ENCODE measurements at places on chromosomes 1 and 21.

GRCh38 chr1:1959840-1960479 is 40.9 kb upstream of the TMEM52 start:
- DNase-seq = peak; percentile 82

- no peak for DNase-seq
Observed at GRCh38 chr1:153929981-153930948, 7.5 kb upstream of the GATAD2B start.

DNA sequence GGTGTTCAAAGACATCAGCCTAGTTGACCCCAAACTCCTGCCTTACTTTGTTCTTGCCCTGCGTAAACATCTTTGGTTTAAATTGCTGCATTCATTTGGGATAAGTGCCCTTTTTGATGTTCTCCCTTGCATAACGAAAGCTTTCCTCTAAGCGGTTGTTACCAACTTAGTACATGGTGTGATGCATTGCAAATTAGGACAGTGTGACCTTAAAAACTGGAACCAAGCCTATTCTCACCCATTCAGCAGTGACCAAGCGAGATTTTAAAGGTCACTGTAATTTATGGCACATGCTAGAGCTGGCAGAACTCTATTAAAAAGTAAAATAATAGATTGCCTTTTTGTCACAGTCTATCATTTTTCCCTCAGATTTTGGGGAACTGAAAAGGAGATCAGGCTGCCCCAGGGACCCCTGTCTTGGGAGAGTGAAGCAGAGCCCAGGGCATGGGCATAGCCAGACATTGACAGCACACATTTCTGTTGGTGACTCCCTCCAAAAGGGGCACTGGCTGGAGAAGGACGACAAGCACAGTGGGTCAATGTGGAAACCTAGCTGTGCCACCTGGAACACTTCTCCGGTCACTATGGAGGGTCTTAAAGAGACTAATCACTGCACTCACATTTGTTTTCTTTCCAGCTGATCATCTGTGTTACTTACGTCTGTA is 63.9 kb downstream of the KCNK1 start:
- no peak for DNase-seq

DNA sequence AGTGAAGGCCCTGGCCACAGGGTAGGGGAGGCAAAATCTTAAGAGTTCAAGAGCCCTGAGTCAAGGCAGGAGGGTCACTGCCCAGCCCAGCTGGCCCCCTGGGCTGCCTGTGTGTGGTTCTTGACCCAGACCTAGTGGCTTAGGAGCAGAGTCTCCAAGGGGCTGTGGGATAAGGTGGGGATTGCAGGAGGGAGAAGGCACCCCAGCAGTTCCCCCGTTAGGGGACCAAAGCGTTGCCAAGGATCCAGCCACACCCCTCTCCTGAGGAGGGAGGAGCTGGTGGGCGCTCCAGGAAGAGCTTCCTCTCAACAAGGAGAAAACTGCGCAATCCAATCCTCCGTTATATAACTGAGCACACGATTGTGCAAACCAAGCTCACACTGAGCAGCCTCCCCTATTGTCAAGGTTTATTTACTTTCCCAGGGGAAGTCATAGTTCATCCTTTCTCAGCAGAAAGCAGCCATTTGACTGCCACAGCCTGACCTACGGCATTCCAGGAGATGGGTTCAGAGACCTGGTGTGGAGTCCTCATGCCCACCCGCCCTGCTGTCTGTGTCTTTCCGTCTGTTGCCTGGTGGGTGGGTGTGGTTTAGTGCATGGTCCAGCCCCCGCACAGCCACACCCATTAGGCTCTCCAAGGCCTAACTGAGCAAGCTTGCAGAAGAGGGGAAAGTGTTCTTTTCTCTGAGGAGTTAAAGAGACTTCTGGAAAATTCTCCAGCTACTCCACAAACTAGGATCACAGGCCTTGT is 3.5 kb downstream of the EPHX1 start:
- peak; percentile 83 for DNase-seq

DNA sequence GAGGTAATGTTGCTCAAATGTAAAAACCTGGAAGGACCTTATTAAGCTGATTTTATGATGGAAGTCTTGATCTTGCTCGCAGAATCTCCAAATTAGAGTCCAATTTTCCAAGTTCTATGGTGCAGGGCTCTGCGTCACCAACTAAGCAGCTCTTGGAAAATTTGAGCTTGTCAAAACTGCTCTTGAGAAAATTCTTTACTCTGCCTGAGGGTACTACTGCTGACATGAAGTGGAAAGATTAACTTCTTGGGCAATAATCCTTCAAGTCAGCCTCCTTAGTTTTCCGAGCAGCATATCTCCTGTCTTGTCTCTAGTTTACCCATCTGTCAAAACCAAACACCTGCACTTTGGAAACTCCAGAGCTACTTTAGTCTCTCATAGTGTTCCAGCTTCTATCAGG is 293.7 kb downstream of the KCTD3 start:
- no peak for DNase-seq

GRCh38 chr21:36068748-36069398 is 951 bp upstream of the CBR1 start:
- no peak for DNase-seq

GRCh38 chr1:30877205-30877912 is 31.2 kb downstream of the SDC3 start:
- no peak for DNase-seq

GRCh38 chr1:100347009-100347966 is 5.0 kb upstream of the CDC14A start:
- peak; percentile 92 for DNase-seq
